Nasal cavity respiratory epithelium epithelial cell of viscerocranial mucosa (primary cell): ENCODE measurements at places on chromosomes 16 and 17. TPM values are rescaled to one million over a fixed set of nuclear protein-coding genes. Genes with fewer than 3 reads are reported as not detected.

KRTAP9-8 gene
- total RNA-seq = not detected in 2 replicates

EVI2B gene
- under 0.01 TPM in 1 of 2 replicates, not detected in the other for total RNA-seq

MT1A gene
- not detected in 2 replicates for total RNA-seq

GALR2 gene
- 0.14 TPM in 1 of 2 replicates, not detected in the other for total RNA-seq

KRT16 gene
- 2,627 and 3,653 TPM in 2 replicates for total RNA-seq
